Mammary microvascular endothelial cell (primary cell): ENCODE measurements at places on chromosomes 7 and 10. TPM values are rescaled to one million over a fixed set of nuclear protein-coding genes. Genes with fewer than 3 reads are reported as not detected.

The CELF2 gene
- total RNA-seq, result 13.1 and 15.6 TPM in 2 replicates

The NPTX2 gene
- total RNA-seq, result 0.49 and 0.60 TPM in 2 replicates

The PRTFDC1 gene
- 7.8 and 9.4 TPM in 2 replicates for total RNA-seq

The ANKRD30A gene
- total RNA-seq, result not detected in 2 replicates

The CCDC71L gene
- total RNA-seq, result 47.3 and 53.9 TPM in 2 replicates

The UNCX gene
- total RNA-seq, result not detected in 2 replicates

The TBRG4 gene
- total RNA-seq, result 70.5 and 73.6 TPM in 2 replicates

The ASB4 gene
- not detected in 2 replicates for total RNA-seq

The FHIP2A gene
- 13.3 and 13.4 TPM in 2 replicates for total RNA-seq

The VGF gene
- 0.07 and 0.20 TPM in 2 replicates for total RNA-seq

The ZNF804B gene
- total RNA-seq, result not detected in 2 replicates

The FBXO24 gene
- total RNA-seq, result 1.00 TPM in 1 of 2 replicates, not detected in the other

The WASHC2A gene
- total RNA-seq, result 42.4 and 42.8 TPM in 2 replicates

The LAMB4 gene
- total RNA-seq, result 0.10 and 0.13 TPM in 2 replicates

The PPP1R9A gene
- 0.74 and 1.5 TPM in 2 replicates for total RNA-seq

The TUBGCP2 gene
- total RNA-seq, result 37.1 and 39.6 TPM in 2 replicates

The GTPBP10 gene
- total RNA-seq, result 12.8 and 16.5 TPM in 2 replicates

The HOXA4 gene
- 6.2 and 8.8 TPM in 2 replicates for total RNA-seq
